ENCODE measurements at places on chromosomes 5 and 9. TPM values are rescaled to one million over a fixed set of nuclear protein-coding genes. Genes with fewer than 3 reads are reported as not detected.

GRCh38 chr9:8338767-8339510 is 539.4 kb upstream of the DMAC1 start:
- peak; percentile 6 for DNase-seq
- H3K27me3 ChIP-seq = no peaks in the 10 kb centered on the region
- H3K4me1 ChIP-seq = no peaks in the 10 kb centered on the region
- no peak overlapping the region for H3K27ac ChIP-seq
- H3K4me3 ChIP-seq = no peak overlapping the region

DNA sequence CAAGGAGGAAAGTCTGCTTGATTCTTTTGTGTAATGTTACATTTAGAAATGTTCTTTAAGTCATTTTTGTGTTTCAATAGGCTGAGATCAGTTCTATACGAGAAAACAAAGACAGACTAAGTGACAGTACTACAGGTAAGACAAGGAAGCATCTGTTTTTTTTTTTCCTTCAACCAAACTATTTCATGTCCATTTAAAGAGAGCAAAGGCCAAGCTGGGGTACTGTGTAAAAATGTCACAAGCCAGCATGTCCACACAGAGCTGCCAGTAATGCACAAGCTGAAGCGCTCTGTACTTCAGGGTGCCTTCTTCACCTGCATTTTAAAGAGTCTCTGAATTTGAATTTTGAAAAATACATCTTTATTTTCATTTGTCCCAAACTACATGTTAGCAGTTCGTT is 20.2 kb upstream of the TTC23L start:
- no peaks in the 10 kb centered on the region for H3K4me1 ChIP-seq
- peaks cover 12% of the 10 kb centered on the region for H3K36me3 ChIP-seq
- no peaks in the 10 kb centered on the region for H3K27me3 ChIP-seq
- no peak for DNase-seq
- peak overlapping the region; percentile 9 for H3K27ac ChIP-seq

The CCDC183 gene
- total RNA-seq = 0.26 TPM

GRCh38 chr5:159650803-159651202 is 265.5 kb upstream of the ADRA1B start:
- H3K27me3 ChIP-seq = no peaks in the 10 kb centered on the region
- H3K4me1 ChIP-seq = no peaks in the 10 kb centered on the region
- no peak for DNase-seq
- H3K36me3 ChIP-seq = no peaks in the 10 kb centered on the region
- no peak overlapping the region for H3K4me3 ChIP-seq

DNA sequence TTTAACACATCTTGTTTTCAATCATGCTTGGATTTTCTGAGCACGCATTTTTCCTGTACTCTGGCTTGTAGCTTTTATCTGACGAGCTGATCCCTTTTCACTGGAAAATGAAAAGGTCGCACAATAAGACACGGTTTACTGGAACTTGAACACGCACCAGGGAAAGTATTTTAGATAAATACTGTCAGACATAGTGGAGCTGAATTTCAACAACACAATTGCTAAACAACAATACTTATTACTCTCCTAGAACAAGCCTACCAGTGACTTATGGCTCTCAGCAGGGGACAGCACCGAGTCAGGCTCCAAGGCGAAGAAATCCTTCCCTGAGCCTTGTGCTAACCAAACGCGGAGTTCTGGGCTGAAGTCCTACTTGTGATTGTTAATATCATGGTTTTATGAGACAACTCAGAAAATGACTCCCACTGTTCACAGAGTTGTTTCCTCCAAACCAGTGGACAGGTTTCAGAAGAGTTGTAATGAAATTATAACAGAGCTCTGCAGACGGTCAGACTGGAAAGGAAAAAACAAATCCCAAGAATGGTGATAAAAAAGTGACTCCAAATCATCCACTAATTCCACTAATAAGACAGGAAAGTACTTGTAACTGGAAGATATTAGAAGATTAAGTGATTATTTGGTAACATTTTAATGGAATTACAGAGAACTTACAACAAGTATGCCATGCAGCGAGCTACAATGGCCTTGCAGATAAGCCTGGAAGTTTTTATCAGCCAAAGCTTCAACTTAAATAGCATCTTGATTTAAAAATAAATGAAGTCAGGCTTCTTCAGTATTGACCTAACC is 359.6 kb downstream of the EBF1 start:
- no peak overlapping the region for H3K27ac ChIP-seq
- no peak overlapping the region for H3K4me3 ChIP-seq
- H3K27me3 ChIP-seq = peaks cover 46% of the 10 kb centered on the region
- DNase-seq = no peak

The IFNA2 gene
- not detected for total RNA-seq

The AP3B1 gene
- total RNA-seq = 39.7 TPM

GRCh38 chr5:113778147-113778546 is 264.7 kb downstream of the YTHDC2 start:
- H3K27me3 ChIP-seq = no peaks in the 10 kb centered on the region
- H3K4me1 ChIP-seq = peaks cover 13% of the 10 kb centered on the region
- DNase-seq = no peak
- no peaks in the 10 kb centered on the region for H3K36me3 ChIP-seq
- no peak overlapping the region for H3K4me3 ChIP-seq

The FAM81B gene
- total RNA-seq = not detected

GRCh38 chr5:74017112-74017511 is 391.1 kb downstream of the ARHGEF28 start:
- H3K27ac ChIP-seq = no peak overlapping the region
- no peaks in the 10 kb centered on the region for H3K27me3 ChIP-seq
- no peak overlapping the region for H3K4me3 ChIP-seq
- peaks cover 16% of the 10 kb centered on the region for H3K4me1 ChIP-seq
- peak; percentile 82 for DNase-seq

GRCh38 chr5:157999696-158000095 is 140.8 kb upstream of the CLINT1 start:
- no peak overlapping the region for H3K4me3 ChIP-seq
- H3K36me3 ChIP-seq = no peaks in the 10 kb centered on the region
- peak overlapping the region; percentile 16 for H3K27ac ChIP-seq
- no peaks in the 10 kb centered on the region for H3K27me3 ChIP-seq
- DNase-seq = no peak

The PCDHA11 gene
- total RNA-seq = 0.27 TPM

The GRIN1 gene
- 1.4 TPM for total RNA-seq

GRCh38 chr5:159419576-159419975 is 89.3 kb upstream of the IL12B start:
- no peak overlapping the region for H3K27ac ChIP-seq
- DNase-seq = peak; percentile 65
- no peaks in the 10 kb centered on the region for H3K27me3 ChIP-seq
- no peaks in the 10 kb centered on the region for H3K36me3 ChIP-seq
- H3K4me3 ChIP-seq = no peak overlapping the region

GRCh38 chr5:180115326-180116076 is 43.9 kb upstream of the RNF130 start:
- H3K27me3 ChIP-seq = no peaks in the 10 kb centered on the region
- H3K4me3 ChIP-seq = no peak overlapping the region
- no peak for DNase-seq
- no peaks in the 10 kb centered on the region for H3K4me1 ChIP-seq

DNA sequence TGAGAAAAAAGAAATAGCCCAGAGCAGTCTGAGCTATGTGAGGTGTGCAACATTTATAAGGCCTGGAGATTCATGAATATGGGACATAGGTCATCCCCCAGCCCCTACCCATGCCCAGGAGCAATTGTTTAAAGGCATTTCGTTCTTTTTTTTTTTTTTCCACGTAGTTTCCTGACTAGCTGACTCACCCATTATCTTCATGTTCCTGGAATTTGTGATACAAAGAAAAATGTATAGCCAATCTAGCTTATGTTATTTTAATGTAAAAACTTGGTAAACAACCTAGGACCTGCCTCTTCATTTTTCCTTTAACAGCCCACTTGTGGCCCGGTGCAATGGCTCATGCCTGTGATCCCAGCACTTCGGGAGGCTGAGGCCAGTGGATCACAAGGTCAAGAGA is 81.3 kb downstream of the OSTF1 start:
- H3K27me3 ChIP-seq = no peaks in the 10 kb centered on the region
- peaks cover 11% of the 10 kb centered on the region for H3K4me1 ChIP-seq
- peak; percentile 36 for DNase-seq

DNA sequence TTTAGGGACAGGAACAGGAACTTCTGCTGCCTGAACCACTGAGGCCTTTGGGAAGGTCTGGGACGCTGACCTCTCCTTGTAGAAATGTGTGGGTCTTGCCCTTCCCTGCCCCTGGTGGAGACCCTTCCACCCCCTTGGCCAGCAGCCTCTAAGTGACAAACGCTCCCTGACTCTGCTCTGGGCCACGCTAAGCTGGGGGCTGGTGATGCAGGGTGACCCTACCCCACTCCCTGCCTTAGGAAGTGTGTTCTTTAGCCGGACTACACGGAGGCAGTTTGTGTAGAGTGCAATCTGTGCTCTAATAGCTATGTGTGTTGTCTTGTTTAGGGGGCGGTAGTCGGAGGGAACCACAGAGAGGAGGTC is 123.0 kb downstream of the COL23A1 start:
- H3K27ac ChIP-seq = no peak overlapping the region
- H3K36me3 ChIP-seq = no peaks in the 10 kb centered on the region
- peaks cover 12% of the 10 kb centered on the region for H3K4me1 ChIP-seq
- H3K27me3 ChIP-seq = no peaks in the 10 kb centered on the region

- peaks cover 17% of the 10 kb centered on the region for H3K4me1 ChIP-seq
- H3K27ac ChIP-seq = peak overlapping the region; percentile 93
- no peaks in the 10 kb centered on the region for H3K27me3 ChIP-seq
- peak; percentile 73 for DNase-seq
- peak overlapping the region; percentile 84 for H3K4me3 ChIP-seq
These were observed 1.4 kb downstream of the EFNA5 start for GRCh38 chr5:107669096-107670031.

GRCh38 chr9:102085548-102085947 is 347.1 kb upstream of the GRIN3A start:
- H3K27ac ChIP-seq = no peak overlapping the region
- no peak for DNase-seq
- no peaks in the 10 kb centered on the region for H3K36me3 ChIP-seq
- H3K4me3 ChIP-seq = no peak overlapping the region
- no peaks in the 10 kb centered on the region for H3K4me1 ChIP-seq

The MED7 gene
- 14.7 TPM for total RNA-seq

- H3K36me3 ChIP-seq = no peaks in the 10 kb centered on the region
- H3K4me3 ChIP-seq = no peak overlapping the region
- no peak for DNase-seq
- H3K4me1 ChIP-seq = no peaks in the 10 kb centered on the region
These were observed 30.4 kb upstream of the DENND1A start for GRCh38 chr9:123960366-123960765.

The SGCD gene
- not detected for total RNA-seq

DNA sequence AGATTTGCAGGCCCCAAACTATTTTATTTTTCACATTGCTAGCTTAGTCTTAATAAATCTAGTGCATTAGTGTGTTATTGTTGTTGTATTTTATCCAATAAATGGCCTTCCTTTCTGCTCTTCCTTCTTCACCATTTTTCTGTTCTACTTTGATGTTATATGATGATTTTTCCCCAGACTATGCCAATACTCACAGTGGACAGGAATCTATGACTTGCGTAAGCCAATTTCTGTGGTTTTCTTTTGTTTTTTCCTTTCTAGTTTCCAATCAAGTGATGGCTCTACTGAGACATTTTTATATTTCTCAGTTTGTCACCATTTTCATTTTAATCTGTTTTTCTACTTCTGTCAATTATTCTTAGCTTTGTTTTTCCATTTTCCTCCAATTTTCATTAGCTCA is 106.8 kb upstream of the FBXL7 start:
- no peak for DNase-seq
- no peaks in the 10 kb centered on the region for H3K4me1 ChIP-seq
- no peak overlapping the region for H3K4me3 ChIP-seq
- no peaks in the 10 kb centered on the region for H3K36me3 ChIP-seq
- H3K27me3 ChIP-seq = no peaks in the 10 kb centered on the region
- H3K27ac ChIP-seq = peak overlapping the region; percentile 1

GRCh38 chr5:113281194-113281593 is 153.6 kb downstream of the TSSK1B start:
- DNase-seq = no peak
- no peak overlapping the region for H3K4me3 ChIP-seq
- H3K27ac ChIP-seq = no peak overlapping the region
- peaks cover 4% of the 10 kb centered on the region for H3K36me3 ChIP-seq
- H3K27me3 ChIP-seq = no peaks in the 10 kb centered on the region
- H3K4me1 ChIP-seq = peaks cover 5% of the 10 kb centered on the region

- no peak overlapping the region for H3K4me3 ChIP-seq
- peaks cover 6% of the 10 kb centered on the region for H3K4me1 ChIP-seq
- H3K27ac ChIP-seq = no peak overlapping the region
- DNase-seq = no peak
- H3K36me3 ChIP-seq = no peaks in the 10 kb centered on the region
These were observed 195.0 kb downstream of the FBXO4 start for GRCh38 chr5:42120070-42120469.

GRCh38 chr9:127223266-127223665 is 41.3 kb upstream of the GARNL3 start:
- H3K4me3 ChIP-seq = peak overlapping the region; percentile 9
- no peaks in the 10 kb centered on the region for H3K4me1 ChIP-seq
- no peak for DNase-seq
- no peak overlapping the region for H3K27ac ChIP-seq
- H3K27me3 ChIP-seq = peaks cover 29% of the 10 kb centered on the region
- no peaks in the 10 kb centered on the region for H3K36me3 ChIP-seq

GRCh38 chr5:24899180-24899579 is 254.4 kb upstream of the CDH10 start:
- DNase-seq = no peak
- no peaks in the 10 kb centered on the region for H3K4me1 ChIP-seq
- no peak overlapping the region for H3K27ac ChIP-seq
- H3K27me3 ChIP-seq = no peaks in the 10 kb centered on the region
- H3K36me3 ChIP-seq = no peaks in the 10 kb centered on the region

- no peak overlapping the region for H3K27ac ChIP-seq
- DNase-seq = no peak
- H3K27me3 ChIP-seq = no peaks in the 10 kb centered on the region
These were observed 177.8 kb upstream of the SGCD start for GRCh38 chr5:156149213-156149612.

The FOXD4L6 gene
- total RNA-seq = 0.69 TPM

GRCh38 chr9:126380447-126380846 is 53.8 kb downstream of the MVB12B start:
- H3K27me3 ChIP-seq = no peaks in the 10 kb centered on the region
- H3K36me3 ChIP-seq = no peaks in the 10 kb centered on the region
- no peak overlapping the region for H3K27ac ChIP-seq
- H3K4me3 ChIP-seq = no peak overlapping the region

- H3K4me3 ChIP-seq = no peak overlapping the region
- H3K27ac ChIP-seq = no peak overlapping the region
- no peaks in the 10 kb centered on the region for H3K4me1 ChIP-seq
- no peaks in the 10 kb centered on the region for H3K36me3 ChIP-seq
- H3K27me3 ChIP-seq = no peaks in the 10 kb centered on the region
These were observed 155.2 kb downstream of the FRMD3 start for GRCh38 chr9:83383034-83383433.

DNA sequence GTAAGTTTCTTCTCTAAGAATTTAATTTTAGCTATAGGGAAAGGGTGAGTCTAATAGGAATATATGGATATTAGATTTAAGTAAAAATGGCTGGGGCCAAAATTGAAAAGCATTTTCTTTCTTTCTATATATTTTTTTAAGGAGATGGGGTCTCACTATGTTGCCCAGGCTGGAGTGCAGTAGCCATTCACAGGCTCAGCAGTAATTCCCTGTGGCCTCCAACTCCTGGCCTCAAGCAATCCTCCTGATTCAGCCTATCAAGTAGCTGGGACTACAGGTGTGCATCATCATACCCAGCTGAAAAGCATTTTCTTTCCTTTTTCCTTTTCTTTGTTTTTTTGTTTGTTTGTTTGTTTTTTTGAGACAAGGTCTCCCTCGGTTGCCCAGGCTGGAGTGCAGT is 41.1 kb downstream of the CSNK1A1 start:
- H3K27me3 ChIP-seq = no peaks in the 10 kb centered on the region
- peaks cover 92% of the 10 kb centered on the region for H3K36me3 ChIP-seq
- DNase-seq = no peak
- no peak overlapping the region for H3K27ac ChIP-seq
- no peak overlapping the region for H3K4me3 ChIP-seq

Measured in MCF 10A (cell line).